GM13976 (cell line): ENCODE measurements at places on chromosomes 1 and 21.

DNA sequence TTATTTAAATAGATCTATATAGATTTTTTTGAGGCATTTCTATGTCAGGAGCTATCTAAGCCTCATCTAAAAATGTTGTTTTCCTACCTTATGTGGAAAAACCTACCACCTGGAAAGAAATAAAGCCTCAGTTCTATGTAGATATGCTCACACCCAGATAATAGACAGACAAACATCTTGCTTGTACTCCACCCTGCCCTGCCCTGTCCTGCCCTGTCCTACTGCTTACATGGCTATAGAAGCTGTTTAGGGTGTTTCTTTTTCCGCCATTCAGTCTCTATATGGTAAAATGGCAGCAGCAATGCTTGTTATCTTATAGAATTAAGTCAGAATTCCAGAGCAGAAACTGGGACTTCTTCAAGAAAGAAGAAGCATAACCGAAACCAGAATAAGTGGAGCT lies 13.4 kb downstream of the CTTNBP2NL start:
- DNase-seq, result no peak

- no peak for DNase-seq
Measured at GRCh38 chr1:30199563-30199962, 523.8 kb downstream of the MATN1 start.

DNA sequence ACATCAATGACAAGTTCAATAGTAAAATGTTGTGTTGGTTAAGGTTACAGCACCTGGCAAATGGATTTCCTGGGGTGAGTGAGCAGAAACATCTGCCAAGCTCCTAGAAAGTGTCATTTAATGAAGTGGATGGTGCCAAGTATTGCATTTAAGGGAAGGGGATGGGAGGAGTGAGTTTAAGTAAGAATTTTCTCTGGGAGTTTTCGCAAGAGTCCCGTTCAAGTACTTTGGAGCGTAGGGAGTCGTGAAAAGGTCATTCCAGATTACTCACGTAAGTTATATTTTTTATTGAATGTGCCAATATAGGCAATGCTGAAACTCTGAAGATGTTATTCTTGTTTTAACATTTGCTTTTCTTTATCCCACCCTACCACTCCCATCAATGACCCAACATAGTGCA lies 117.4 kb upstream of the RAB3GAP2 start:
- no peak for DNase-seq

DNA sequence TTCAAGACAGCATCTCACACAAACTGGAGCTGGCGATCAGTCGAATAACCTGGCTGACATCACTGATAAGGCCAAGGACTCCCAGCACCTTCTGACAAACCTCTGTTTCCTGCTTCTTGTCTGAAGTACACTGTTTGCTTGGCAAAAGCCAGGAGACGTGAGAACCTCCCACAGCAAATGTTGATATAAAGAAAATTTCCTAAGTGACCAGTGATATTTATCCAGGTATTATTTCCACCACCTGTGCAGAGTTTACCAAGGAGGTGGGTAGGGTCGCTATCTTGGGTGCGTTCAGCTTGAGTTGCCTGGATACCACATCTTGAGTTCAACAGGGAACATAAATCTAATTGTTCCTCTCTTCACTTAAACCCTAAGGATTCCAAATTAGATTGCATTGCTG lies 72.9 kb downstream of the SETD4 start:
- DNase-seq, result no peak

- no peak for DNase-seq
Measured at GRCh38 chr1:93262645-93263044, 82.1 kb downstream of the CCDC18 start.

- no peak for DNase-seq
Measured at GRCh38 chr1:236990052-236990445, 14.2 kb downstream of the MT1HL1 start.

DNA sequence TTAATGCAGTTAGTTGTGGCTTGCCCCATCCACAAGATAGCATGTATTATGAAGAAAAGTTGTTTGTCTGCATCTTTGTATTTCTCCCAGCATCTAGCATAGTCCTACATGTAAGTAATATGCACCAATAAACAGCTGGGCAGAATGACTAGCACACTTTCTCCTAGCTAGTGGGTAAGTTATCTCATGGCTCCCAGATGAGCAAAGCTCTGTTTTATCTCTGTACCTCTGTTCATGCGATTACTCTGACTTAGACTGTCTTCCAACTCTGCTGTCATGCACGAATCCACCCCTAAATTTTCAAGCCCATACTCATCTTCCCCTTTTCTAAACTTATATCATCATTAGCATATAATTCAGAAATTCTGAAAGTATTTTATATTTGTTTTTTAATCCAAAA lies 37.5 kb upstream of the KCTD3 start:
- DNase-seq, result no peak

- no peak for DNase-seq
Measured at GRCh38 chr1:12774801-12775345, 1.3 kb downstream of the PRAMEF12 start.

- DNase-seq, result no peak
Measured at GRCh38 chr1:109767637-109768334, 4.1 kb upstream of the EPS8L3 start.

GRCh38 chr1:194968916-194969315 lies 1639.3 kb downstream of the KCNT2 start:
- DNase-seq, result no peak

- peak; percentile 55 for DNase-seq
Measured at GRCh38 chr1:114152508-114153260, 985 bp downstream of the SYT6 start.

DNA sequence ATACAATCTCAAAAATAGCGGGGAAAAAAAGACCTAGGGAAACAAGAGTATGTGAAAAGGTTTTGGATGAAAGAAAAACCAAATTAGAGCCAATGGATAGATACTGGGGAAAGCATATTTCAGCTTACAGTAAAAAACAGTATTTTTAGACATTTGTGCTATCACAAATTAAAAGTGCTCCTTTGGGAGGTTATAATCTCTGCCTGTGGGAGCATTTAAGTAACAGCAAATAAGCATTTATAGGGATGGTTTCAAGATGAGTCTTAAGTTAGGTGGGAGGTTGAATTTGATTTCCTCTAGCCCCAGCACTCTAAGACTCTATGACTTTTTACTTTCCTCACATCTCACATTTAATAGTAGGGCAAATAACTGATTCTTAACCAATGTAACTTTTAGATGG lies 79.6 kb upstream of the SLFNL1 start:
- DNase-seq, result no peak

- no peak for DNase-seq
Measured at GRCh38 chr1:10646347-10646861, 150.0 kb downstream of the CASZ1 start.

DNA sequence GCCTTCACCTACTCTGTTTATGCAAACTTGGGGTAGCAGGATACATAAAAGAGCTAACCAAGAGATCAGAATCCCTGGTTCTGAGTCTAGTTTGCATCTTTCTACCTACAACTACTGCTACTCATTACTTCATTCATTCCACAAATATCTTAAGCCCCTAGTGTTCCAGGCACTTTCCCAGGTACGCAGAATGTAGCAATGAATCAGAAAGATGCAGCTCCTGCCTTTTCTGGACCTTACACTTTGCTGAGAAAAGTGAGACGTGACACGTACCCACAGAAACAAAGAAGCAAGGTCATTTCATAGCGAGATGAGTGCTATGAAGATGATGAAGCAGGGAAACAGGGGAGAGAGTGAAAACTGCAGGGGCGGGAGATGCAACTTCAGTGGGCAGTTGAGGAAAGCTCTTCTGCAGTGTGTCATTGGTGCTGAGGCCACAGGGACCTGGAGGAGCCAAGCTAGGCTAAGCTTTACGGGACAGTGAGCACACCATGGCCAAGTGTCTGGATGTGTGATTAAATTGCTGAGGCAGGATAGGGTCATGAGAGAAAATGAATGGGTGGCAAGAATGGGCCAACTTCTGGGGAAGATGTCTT lies 167.9 kb downstream of the TNFSF18 start:
- no peak for DNase-seq

DNA sequence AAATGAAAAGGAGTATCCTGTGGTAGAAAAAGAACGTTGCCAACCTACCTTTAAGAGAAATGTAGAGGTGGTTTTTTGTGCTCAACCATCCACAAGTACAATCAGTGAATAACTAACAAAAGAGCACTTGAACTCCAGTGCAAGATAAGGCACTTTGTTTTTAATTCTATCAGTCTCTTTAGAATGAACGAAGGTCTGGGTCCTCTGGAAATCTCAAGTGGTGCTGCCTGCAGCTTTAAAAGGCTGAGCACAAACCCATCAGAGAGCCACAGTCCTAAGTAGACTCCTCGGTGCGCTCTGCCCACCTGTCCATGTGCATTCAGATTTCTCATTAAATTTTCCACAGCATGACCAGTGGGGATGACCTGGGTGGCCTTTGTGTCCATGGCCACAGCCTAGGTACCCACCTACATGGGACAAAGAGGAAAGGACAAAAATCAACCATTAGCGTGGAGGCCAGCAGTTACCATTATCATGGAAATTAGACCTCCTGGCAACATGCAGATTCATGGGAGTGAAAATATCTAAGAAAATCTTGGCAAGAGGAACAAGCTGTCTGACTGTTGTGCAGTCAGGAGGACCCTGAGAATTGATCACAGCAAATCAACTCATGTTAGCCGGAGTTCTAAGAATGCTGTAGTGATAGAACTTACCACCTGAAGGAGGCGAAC lies 9.4 kb downstream of the TRIM45 start:
- DNase-seq, result no peak

GRCh38 chr1:89900791-89901708 lies 80.2 kb downstream of the LRRC8D start:
- no peak for DNase-seq

DNA sequence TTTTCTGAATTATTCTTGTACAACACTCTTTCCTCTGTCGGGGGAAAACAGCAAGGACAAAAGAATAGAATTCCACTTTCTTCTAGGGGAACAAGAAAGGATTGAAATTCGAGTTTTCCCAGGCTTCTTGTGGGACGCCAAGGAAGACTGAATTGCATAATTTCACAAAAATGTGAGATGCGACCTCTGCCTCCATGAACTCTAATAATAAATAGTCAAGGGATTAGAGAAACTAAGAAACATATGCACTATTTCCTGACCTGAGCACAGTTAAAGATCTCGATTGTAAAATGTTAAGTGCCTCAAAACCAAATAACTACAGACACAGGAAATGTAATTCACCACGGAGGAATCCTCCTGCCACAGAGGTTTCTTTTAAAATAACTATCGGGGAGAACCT lies 117.3 kb upstream of the MARK1 start:
- DNase-seq, result no peak

- DNase-seq, result no peak
Measured at GRCh38 chr1:34740161-34740868, 14.5 kb upstream of the GJB5 start.

DNA sequence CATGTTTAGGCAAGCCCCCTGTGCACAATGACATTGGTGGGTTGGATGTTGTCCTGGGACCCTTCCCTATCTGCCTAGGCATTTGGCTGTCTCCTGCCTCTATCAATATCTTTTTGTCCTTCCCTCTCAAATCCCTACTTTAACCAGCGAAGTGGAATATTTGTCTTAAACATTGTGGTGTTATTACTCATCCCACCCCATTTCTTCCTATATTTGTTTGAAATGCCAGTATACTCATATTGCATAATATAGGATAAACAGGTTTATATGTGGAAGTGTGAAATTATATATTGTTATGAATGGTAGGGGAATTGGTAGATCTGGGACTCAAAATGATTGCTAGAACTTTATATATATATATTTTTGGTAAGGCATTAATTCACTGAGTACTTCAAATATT lies 80.0 kb downstream of the ADGRL2 start:
- no peak for DNase-seq

DNA sequence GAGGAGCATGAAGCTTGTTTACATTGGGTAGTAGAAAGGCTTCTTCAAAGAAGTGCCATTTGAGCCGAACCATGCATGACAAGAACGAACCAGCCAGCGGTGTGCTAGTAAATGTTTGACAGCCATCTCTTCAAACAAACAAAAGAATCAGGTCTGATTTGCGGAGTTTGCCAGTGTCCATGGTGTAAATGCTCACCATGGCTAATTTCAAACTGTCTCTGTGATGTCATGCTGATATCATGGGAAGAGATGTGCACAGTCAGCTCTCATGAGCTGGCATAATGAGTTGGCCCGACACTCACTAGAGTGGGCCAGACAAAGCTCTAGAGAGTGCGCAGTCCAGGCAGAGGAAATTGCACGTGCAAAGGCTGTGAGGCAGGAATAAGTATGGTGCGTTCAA lies 101.1 kb downstream of the KAZN start:
- DNase-seq, result no peak

GRCh38 chr1:21299780-21300395 lies 9.6 kb upstream of the ECE1 start:
- no peak for DNase-seq

DNA sequence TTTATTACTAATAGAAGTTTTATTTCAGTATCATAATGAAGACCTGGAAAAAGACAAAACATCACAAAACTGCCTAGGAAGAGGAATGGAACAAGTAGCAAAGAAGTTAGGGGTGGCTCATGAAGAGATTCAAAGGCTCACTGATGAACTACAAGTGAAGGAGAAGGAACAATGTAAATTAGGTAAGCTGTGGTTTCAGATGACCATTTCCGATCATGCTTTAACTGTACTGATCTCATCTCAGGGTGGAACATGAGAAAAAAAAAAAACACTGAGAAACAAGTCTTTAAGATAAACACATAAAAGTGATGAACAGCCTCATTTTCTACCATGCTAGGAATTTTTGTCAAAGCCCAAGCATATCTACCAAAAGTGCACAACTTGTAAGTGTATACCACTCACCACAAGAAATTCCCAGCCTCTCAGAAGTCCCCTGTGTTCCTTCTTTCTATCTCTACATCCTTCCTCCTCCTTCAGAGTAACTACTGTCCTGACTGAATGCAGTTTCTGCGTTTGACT lies 19.6 kb downstream of the CCDC30 start:
- no peak for DNase-seq

GRCh38 chr1:203225071-203225470 lies 4.4 kb downstream of the CHIT1 start:
- peak; percentile 4 for DNase-seq
